ENCODE measurements at places on chromosomes 4 and X.

DNA sequence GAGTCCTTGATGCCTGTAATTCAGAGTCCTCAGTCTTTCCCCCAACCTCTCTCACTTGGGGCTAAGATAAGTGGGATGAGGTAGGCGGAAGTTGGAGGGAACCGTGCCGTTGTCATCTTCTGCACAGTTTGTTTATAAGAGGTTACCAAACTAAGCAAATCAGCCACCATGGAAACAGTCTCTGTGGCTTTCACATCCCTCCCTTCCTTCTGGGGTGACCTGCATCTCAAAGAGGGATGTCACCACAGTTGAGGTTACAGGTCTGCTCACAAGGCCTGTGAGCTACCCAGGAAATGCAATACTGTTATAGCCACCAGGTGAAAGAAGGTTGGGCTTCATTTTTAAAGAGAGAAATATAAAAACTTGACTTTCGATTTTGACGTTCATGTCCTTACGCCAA, 26.3 kb downstream of the RTL5 start:
- DNase-seq, result no peak

DNA sequence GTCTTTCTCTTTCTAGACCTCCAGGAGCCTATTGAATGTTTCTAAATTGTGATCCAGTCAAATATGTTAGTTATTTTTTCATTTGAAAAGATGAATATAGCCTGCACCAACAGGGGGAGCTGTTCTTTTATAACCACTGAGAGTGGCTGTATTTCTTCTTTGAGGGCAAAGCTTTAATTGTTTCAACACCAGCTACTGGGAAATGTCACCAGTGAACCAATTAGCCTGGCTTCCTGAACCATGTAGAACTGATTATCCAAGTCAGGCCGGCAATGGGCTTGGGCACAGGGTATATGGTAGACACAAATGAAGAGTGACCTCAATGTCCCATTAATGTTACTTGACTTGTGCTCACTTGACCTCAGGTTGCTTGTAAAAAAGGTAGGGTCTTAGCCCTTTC, 4.8 kb upstream of the DAPP1 start:
- DNase-seq, result peak; percentile 30

GRCh38 chr4:101851672-101852071, 61.1 kb downstream of the BANK1 start:
- DNase-seq, result no peak

DNA sequence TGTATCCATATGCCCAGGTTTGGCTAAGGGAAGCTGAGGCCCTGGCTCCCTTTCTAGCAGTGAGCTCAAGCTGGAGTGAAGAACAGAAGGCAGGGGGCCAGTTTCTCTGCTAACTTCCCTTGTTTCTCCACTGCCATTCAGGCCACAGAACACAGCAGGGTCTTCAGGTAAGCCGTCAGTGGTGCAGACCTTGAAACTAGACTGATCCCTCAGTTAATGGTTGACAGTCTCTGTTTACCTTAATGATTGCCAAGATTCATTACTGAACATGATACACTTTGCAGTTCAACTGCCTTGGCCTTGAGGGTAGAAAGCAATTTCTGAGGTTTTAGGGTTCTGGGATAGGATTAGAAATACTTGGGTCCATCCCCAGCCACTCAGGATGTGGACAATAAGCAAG, 8.9 kb upstream of the GJB1 start:
- no peak for DNase-seq

- no peak for DNase-seq
Measured at GRCh38 chr4:94334476-94334875, 8.2 kb downstream of the HPGDS start.

- no peak for DNase-seq
Measured at GRCh38 chr4:159425737-159426305, 322.9 kb downstream of the RAPGEF2 start.

- peak; percentile 67 for DNase-seq
Measured at GRCh38 chr4:88522702-88523324, 763 bp downstream of the PYURF start.

DNA sequence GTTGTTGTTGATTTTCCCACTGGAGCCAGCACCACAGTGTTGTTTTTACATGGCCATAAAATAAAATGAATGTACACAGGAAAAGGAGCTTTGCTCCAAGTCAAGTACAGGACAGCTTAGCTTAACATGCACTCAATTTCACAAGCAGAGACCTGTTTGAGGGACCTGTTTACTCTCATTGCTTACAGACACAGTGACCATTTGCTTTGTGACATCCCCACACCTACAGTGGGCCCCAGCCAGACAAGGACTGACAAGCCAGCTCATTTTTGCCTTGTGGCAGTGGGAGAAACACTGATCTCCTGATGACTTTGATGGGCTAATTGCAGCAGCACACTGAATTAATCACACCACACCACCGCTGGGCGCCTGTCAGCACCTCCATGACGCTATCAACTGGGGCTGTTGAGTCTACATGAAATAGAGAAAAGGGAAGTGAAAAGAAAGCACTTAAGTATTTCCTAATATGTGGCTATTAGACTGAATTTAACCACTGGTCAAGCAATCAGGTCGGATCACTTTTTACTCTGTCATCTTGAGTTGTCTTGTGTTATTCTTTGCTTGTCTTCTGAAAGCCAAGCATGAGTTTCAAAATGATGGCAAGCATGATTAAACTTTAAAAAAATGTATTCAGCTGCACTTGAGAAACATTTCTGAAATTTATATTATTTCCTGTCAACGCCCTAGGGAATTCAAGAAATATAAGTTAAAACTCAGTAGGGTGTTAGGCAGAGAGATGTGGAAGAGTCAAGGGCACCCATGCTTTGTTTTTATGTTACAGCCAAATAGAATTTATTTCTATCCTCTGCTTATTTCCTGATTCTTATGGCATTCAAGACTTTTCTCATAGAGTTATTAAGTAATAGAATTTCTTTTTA, 557.7 kb downstream of the RAB28 start:
- DNase-seq, result peak; percentile 92

DNA sequence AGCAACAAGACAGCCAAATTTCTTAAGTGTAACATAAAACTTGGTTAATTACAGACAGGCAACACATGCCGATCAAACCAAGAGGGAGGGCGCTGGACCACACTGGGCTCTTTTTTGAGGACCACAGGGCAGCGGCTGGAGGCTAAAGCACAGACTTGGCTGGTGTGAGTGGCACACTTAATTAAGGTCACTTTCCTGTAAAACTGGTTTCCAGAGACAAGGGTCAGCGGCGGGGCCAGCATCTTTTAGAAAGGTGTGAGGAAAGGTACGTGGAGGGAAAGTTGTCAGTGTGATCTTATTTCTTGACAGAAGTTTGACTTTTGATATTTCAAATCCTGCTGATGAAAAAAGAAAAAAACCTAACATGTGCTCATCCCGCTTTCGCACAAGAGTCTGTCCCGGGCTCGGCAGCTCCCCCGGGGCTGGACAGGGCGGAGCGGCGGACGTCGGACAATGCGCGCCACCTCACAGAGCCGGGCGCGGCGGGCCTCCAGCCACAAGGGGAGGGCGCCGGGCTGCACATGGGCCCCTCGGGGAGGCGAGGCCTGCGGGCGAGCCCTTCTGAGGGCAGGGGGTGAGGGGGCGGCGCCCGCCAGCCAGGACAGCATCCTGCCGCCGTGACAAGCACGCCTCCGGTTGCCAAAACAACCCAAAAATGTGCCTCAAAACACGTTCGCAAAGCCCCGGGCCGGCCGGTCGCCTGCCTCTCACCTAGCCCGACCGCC, 660 bp upstream of the HSPA4L start:
- peak; percentile 19 for DNase-seq

DNA sequence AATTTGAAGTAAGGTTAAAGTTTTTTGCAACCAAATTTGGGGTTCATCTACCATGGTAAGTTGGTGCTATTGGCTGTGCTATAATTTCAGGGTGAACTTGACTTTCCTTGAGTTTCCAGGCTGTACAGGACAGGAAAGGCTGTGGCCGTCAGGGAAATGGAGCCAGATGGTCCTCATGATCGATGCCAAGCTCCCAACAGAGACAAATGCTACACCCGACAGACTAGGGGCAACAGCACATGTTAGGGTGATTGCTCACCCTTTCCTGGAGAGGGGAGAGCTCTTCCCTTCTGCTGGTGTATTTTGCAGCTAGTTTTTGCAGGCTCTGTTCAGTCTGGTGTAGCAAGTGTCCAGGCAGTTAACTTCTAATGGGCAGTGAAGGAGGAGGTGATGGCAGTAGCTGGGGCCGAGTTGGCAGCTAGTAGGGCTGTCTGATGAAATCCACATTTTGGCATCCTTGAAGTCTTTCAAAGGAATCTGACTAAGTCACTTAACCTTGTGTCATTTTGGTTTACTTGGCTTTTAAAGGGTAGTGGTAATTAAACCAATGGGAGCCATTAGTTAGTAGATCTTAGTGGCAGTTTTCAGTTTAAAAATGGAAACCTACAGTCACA, 47.8 kb downstream of the GAB1 start:
- no peak for DNase-seq

- peak; percentile 65 for DNase-seq
Measured at GRCh38 chrX:150364347-150365050, 1.4 kb downstream of the MAMLD1 start.

DNA sequence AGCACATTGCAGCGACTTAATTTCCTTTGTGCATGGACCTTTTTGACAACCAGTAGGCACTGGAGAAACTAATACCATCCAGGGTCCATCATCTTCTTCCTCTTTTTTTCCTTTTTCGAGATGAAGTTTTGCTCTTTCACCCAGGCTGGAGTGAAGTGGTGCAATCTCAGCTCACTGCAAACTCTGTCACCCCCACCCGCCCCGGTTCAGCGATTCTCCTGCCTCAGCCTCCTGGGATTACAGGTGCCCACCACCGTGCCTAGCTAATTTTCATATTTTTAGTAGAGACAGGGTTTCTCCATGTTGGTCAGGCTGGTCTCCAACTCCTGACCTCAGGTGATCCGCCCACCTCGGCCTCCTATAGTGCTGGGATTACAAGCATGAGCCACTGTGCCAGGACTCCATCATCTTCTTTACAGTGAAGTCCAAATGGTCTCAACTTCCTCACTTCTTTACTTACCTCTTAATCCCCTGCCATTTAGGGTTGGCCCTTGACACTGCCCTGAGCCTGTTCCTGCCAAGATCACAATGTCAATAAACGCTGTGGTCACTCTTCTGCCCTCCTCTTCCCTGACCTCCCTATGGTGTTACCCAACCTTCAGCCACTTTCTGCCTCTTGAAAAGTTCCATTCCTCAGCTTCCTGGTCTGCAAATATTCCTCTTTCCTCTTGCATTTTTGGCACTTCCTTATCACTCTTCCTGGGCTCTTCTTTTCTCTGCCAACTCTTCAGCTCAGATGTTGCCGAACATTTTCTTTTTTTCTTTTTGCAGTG, 119.8 kb upstream of the SLC34A2 start:
- DNase-seq, result no peak

GRCh38 chr4:26197018-26197779, 123.6 kb upstream of the RBPJ start:
- DNase-seq, result no peak

DNA sequence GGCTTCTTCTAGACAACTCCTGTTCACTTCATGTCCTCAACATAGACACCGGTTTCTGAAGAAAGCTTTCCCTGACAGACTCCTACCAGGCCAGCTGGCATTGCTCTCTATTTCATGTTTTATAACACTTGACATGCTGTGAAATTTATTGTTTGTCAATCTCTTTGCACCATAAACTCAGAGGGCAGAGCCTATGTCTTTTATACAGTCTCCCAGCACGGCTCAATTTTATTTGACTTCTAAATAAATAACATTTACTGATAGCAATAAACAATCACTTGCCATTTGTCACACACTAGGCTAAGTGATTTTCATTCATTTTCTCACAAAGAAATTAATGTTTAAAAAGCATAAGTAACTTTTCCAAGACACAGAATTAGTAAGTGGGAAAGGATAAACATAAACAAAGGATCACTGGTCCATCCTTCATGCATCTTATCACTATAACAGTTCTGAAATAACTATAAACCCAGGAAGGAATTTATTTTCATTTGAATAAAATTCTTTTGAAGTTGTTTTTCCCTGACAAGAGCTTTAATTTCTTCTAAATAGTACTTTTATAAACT, 577.6 kb downstream of the TECRL start:
- DNase-seq, result peak; percentile 52

GRCh38 chr4:86091201-86091600, 268.7 kb downstream of the MAPK10 start:
- DNase-seq, result no peak

GRCh38 chr4:100736641-100737451, 219.0 kb upstream of the EMCN start:
- DNase-seq, result peak; percentile 6

DNA sequence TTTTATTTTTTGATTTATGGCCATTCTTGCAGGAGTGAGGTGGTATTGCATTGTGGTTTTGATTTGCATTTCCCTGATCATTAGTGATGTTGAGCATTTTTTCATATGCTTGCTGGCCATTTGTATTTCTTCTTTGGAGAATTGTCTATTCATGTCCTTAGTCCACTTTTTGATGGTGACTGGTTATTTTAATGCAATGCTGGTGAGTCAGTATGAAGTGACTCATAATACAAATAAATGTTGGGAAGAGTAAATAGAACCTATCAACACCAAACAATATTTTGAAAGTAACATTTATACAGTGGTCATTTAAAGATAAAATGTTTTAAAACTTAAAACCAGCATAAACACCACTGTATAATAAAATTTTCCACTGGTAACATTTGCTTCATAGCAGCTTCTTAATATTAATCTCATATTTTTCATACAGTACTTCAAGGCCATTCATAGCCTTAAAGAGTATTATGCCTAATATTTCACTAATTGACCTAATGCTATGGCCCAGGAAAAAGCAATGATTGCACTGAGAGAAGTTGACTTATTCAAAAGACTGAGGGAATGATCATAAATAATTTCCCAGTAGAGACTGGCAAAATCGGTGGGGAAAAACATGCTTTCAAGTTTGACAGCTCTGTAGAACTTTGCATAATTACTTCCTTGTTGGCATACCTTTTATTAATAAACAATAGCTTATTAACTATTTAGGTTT, 33.9 kb downstream of the CASK start:
- DNase-seq, result no peak

DNA sequence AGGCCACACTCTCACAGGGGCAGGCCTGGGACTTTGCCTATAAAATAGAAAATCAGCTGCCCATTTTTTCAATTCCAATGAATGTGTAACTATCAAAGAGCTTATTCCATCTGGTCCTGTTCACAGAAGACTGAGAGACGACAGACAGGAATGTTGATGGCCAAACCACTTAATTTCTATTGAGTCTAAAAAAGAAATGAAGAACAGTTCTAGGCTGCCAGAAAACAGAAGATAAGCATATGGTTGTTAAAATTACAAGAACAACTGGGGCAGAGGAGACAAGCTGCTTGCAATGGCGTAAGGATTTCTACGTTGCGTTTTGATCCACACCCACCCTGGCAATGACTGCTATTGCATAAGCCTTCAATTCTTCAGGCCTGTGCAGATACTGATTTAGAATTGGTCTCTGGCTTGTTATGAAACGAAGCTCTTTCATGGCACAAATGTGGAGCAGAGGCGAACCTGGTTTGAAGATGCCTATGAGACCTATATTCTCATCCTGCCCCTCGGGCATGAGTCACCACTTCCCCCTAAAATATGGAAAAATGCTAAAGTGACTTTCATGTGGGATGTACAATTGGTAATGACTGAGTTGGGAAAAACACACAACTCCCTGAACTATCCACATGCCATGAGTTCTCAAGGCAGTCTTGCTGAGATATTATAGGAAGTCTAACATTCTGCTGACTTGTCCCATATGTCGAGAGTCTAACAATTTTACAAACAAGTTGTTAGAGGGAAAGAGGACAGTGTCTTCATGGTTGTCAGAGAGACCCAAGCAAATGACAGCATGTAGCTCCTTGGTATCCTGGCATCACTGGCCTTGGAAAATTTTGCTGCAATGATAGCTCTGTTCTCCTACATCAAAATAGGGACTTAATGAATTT, 37.9 kb upstream of the SORBS2 start:
- no peak for DNase-seq

Measured in NCI-H1417 (cell line).